Neural progenitor cell (in vitro differentiated cells): ENCODE measurements at places on chromosomes 12 and 14. TPM values are rescaled to one million over a fixed set of nuclear protein-coding genes. Genes with fewer than 3 reads are reported as not detected.

The PLXNC1 gene
- total RNA-seq = 13.4 and 16.7 TPM in 2 replicates

- peak; percentile 71 for DNase-seq
Observed at GRCh38 chr14:52043690-52044089, 25.2 kb downstream of the NID2 start.

DNA sequence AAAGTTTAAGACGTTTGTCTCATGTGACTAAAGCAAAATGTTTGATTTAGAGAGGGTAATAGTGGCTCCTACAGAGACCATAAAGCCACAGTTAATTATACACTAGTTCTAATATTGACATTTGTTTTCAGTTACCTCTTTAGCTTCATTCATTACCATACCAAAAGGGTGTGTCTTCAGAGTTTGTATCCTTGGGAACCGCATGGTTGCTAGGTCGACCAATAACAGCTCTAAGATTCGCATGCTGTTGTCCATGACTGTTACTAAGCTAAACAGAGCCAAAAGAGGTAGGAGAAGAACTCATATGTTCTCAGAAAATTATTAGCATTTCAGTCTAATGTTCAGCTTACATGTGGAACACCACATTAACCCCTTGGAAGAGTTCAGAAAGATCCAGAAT is 36.2 kb upstream of the ETNK1 start:
- DNase-seq = no peak

The NOPCHAP1 gene
- total RNA-seq = 8.6 and 8.9 TPM in 2 replicates

DNA sequence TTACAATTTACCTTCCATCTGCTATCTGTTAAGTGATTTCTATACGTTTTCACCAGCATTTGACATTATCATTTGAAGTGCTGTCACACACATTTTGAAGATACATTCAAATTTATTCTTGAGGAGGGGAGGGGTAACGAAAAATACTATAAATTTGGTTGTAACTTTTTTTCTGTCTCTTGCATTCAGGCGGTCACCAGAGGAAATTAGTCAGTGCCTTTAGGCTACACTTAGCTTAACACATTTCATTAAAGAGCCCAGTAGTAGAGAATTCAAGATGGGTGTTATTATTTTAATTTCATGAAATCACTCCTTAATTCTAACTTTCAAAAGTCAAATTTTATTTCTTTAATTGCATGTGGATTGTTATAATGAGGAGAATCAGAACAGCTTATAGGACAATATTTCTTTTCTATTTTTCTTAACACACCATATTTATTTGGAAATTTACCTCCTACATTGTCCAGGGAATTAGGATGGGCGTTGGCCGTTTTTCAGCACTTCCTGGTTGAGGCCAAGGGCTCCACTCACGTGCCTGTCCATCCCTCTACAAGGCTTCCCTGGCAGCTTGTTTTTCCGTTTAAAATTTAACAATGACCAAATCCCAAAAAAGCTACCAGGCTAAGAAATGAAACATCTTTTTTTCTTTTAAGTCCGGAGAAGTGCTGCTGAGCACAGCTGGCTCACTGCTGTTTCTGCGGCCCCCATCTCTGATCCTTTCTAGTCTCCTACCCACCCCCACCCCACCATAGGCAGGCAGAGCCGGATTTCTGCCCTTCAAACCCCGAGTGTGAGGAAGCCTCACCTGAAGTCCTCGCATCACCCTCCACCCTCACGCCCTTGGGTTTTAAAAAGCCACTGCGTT is 1.1 kb upstream of the FAR2 start:
- DNase-seq = peak; percentile 13

The POTEG gene
- not detected in 2 replicates for total RNA-seq

DNA sequence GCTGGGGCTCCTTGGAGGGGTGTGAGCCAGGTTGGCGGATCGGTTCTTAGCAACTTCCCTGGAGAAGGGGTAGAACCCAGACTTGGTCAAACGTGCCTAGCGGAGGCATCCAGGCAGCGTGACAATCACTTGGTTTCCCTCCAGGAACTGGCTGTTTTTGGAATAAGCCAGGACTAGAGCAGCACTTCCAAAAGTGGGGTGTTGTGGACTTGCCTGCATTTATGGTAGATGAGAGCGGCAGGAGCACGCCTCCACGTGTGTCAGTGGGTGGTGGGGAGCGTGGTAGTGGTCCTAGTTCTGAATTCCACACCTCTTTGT is 2.8 kb downstream of the PRMT8 start:
- DNase-seq = no peak

DNA sequence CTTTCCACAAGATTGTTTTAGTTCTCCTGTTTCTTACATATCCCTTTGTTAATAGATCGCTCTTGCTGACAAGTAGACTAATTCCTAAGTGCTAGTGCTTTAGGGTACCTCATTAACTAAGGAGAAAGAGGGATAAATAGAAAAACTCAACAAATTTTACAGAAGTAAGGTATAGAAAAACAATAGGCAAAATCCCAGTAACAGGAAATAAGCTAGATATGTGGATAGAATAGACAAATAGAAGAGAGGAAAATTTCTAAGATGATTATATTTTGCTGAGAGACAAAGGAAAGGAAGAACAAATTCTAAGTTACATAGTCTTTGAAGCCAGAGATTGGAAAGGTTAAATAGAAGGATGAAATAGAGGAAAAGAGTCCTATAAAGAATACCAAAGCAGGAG is 1.0 kb downstream of the CD69 start:
- DNase-seq = no peak

The GSKIP gene
- 48.4 and 73.2 TPM in 2 replicates for total RNA-seq

GRCh38 chr12:104846056-104846767 is 111.9 kb downstream of the SLC41A2 start:
- DNase-seq = no peak

The BDKRB2 gene
- total RNA-seq = 0.37 TPM in 2 replicates

GRCh38 chr12:52349196-52349595 is 18.1 kb downstream of the KRT85 start:
- DNase-seq = no peak

GRCh38 chr14:32352631-32353030 is 23.5 kb downstream of the AKAP6 start:
- DNase-seq = no peak

GRCh38 chr12:99004799-99005466 is 359.8 kb downstream of the APAF1 start:
- DNase-seq = peak; percentile 11

The VDR gene
- total RNA-seq = 0.09 TPM in 1 of 2 replicates, not detected in the other

- DNase-seq = no peak
Observed at GRCh38 chr14:51929910-51930682, 59.2 kb upstream of the RTRAF start.

The ASCL1 gene
- 0.21 TPM in 1 of 2 replicates, not detected in the other for total RNA-seq

DNA sequence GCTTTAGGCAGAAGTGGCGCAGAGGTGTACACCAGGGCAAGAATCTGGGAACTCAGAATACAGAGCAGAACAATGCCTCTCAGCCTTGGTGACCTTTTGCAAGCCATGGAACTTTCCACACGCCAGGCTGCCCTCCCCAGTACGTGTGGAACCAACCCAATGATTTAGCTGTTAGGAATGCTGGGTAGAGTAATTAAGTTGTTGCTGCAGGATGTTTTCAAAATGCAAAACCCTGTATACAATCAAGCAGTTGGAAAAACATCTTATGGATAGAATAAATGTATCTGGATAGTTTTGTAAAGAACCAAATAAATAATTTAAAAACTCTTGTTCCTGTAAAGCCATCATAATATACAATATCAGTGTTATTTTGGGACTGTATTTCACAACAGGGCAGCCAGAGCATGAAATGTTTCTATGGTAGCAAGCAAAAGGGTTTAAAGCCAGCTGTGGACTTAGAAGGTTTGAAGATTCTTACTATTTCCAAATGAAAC is 19.4 kb downstream of the PPP1R36 start:
- peak; percentile 18 for DNase-seq

GRCh38 chr12:91561301-91561957 is 378.8 kb upstream of the DCN start:
- no peak for DNase-seq

The USP44 gene
- 67.1 and 79.4 TPM in 2 replicates for total RNA-seq

DNA sequence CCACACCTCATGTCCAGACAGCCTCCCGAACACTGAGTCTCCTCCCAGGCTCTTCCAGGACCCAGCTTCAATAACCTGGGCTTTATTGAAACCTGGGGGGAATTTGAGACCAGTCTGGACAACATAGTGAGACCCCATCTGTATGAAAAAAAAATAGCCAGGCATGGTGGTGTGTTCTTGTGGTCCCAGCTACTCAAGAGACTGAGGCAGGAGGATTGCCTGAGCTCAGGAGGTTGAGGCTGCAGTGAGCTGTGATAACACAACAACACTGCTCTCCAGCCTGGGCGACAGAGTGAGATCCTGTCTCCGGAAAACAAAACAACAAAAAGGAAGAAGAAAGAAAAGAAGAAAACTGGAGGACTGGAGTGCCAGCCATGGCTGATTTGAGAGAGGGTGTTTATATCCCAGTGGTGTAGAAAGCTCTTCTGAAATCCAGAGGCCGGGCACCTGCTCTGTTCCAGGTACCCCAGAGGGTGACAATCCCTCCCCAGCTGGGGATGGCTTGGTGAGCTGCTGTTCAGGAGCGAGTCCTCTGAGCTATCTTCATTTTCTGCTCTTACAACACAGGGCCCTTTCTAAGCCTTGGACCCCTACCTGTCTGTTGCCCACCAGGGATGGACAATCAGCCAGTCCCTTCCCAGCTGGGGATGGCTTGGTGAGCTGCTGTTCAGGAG is 6.0 kb upstream of the PGF start:
- no peak for DNase-seq

The PTPN21 gene
- total RNA-seq = 10.1 and 11.7 TPM in 2 replicates

- DNase-seq = no peak
Observed at GRCh38 chr14:26067341-26067740, 530.5 kb downstream of the NOVA1 start.

The LMNTD1 gene
- not detected in 2 replicates for total RNA-seq

- DNase-seq = no peak
Observed at GRCh38 chr14:81122326-81122725, 98.4 kb downstream of the GTF2A1 start.

The UNC79 gene
- 2.1 and 2.2 TPM in 2 replicates for total RNA-seq

The MIPOL1 gene
- 13.8 and 18.4 TPM in 2 replicates for total RNA-seq

DNA sequence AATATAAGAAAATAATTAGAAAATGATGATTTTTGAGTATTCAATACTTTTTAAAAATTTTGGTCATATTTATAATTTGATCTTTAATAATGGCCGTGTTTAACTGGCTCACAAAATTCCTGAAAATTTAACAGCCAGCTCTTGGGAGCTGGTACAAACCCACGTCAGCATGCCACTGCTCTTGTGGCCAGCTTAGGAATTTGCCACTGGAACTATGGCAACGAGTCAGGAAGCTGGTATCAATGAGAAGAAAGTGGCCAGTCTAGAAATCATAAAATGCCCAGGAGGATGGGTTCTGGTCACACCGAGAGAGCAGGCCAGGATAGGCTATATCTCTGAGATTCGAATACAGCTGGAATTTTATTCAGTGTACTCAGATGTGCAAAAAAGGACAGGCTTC is 72.2 kb upstream of the PLEKHG3 start:
- no peak for DNase-seq

- DNase-seq = peak; percentile 71
Observed at GRCh38 chr12:130872179-130873096, 572 bp downstream of the RAN start.
